ENCODE measurements at places on chromosomes 1 and 21.

DNA sequence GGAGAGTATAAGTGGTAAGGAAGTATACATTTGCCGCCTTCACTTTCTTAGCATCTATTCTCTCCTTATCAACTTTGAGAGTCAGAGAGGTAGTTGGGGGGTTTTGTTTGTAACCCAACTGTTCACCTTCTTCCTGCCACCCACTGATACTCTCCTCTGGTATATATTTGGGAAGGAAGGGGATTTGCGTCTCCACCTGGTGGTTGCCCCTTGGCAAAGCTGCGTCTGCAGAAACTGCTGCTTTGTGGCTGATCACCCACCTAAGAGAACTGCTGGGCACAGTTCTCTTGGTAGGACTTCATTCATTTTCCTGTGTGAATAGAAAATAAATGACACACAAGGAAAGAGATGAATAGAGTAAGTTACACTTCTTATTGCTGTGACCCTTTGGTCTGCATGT lies 87.0 kb downstream of the SYT14 start:
- DNase-seq, result no peak

DNA sequence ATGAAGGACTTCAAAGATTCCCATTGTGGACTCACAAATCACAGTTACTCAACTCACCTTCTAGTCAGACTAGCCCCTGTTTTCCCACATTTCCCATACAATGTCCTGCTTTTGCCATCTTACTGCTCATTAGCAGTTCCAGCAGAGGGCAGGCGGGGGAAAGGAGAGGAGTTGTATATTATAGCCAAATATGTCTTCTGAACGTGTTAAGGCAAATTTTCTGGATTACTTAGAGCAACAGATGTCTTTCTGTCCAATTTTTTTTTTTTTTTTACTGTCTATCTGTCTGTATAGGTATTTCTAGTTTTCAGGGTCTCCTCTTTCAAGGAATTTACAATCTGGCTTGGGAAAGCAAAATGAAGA lies 29.9 kb upstream of the DDAH1 start:
- DNase-seq, result no peak

GRCh38 chr1:68791800-68792199 lies 294.9 kb upstream of the DEPDC1 start:
- DNase-seq, result no peak

DNA sequence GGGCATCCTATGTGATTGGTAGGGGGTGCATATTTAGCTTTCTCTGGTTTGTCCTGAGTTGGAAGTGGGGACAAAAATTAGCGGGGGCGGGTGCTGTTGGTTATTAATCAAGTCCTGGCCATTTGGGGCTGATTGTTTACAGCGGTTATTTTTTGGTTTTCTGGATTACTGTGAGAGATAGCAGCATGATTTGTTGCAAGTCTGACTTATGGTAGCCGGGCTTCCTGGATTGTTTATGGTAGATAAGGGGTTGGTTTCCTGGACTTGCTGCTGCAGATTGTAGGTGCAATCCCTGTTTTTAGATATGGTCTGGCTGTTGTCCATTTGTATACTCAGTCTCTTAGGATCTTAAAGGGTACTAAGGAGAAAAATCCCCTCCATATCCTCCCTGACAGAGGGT lies 12.1 kb upstream of the PROK1 start:
- no peak for DNase-seq

DNA sequence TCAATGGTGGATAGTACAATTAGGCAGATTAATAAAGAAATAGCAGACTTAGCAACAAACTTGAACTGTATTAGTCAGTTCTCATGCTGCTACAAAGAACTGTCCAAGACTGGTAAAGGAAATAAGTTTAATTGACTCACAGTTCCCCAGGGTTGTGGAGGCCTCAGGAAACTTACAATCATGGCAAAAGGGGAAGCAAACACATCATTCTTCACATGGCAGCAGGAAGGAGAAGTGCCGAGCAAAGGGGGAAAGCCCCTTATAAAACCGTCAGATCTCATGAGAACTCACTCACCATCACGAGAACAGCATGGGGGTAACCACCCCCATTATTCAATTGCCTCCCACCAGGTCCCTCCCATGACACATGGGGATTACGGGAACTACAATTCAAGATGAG lies 27.1 kb upstream of the PDE4B start:
- no peak for DNase-seq

DNA sequence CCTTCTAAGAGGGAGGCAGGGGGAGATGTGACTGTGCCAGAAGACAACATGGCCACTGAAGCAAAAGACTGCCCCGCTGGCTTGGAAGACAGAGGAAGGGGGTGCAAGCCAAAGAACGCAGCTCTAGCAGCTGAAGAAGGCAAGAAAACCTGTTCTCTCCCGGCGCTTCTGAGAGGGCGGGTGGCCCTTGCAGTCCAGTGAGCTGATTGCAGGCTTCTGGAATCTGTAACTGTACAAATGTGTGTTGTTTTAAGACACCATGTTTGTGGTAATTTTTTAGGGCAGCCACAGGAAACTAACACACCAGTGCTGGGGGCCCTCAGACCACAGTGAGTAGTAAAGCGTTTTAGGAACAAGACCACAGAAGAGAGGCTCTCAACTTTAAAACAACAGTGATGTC lies 47.0 kb downstream of the CD46 start:
- no peak for DNase-seq

- DNase-seq, result no peak
Observed at GRCh38 chr1:208247696-208248095, 3.5 kb upstream of the PLXNA2 start.

DNA sequence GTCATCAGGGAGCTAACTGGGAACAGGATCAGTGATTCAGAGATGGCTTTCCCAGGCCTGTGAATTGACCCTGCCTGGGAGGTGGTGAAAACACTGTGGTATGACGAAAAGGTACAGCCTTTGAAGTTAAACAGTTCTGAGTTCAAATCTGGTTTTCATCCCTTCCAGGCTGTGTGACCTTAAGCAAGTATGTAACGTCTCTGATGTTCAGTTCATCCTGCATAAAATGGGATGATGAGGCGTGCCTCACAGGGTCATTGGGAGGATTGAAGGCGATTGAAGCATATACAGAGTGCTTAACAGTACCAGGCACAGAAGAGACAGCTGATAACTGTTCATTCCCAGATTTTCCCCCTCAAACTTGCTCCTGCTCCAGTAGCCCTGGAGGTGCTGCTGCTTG lies 11.0 kb downstream of the KCNC4 start:
- no peak for DNase-seq

- DNase-seq, result no peak
Observed at GRCh38 chr21:43965911-43966585, 46.1 kb upstream of the TRAPPC10 start.

GRCh38 chr1:53138991-53139884 lies 3.2 kb downstream of the SLC1A7 start:
- DNase-seq, result no peak

DNA sequence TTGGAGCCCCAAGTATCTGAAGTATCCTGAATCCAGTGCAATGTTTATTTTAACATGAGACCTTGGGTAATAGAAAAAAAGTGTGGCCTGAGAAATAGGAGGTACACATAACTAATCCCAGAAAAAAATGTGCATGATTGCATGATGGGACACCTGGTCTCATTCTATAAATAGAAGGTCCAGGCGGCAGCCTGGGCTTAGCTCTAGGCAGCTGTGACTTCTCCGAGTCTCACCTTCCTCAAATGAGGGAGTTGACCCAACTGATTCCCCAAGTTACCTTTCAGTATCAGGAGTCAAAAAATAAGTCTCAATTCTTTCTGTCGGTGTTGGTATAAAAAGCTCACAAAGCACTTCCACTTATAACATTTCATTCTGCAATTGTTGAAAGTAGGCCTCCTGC lies 65.9 kb upstream of the CCDC190 start:
- no peak for DNase-seq

DNA sequence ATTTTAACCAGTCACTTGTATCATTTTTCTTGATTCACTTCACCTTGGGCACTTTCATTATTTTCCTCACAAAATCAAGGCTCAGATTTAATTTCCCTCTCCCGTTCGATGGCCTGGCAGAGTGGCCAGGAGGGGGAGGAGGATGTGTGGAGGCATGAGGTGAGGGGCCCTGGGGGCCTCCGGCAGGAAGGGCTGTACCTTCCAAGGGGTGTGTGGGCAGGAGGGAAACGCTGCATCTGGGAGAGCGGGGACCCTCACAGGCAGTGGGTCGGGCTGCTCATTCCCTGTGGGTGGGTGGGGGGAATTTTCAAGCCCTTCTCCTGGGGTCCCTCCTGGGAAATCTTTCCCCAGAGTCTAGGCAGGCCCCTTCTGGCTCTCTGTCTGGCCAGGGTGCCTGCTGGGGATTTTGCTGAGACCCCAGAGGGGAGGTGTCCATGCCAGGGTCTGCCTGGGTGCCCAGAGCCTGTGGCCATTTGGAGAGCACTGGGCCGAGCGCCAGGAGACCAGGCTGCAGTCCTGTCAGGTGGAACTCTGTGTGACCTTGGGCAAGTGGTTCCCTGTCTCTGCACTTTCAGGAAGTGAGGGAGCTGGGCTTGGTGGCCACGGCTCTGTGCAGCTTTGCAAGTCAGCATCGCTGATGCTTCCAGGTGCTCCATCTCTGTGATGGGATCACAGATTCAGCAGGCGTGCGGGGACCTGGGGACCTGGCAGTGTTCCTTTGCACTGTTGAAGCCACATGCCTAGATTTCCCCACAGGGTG lies 81.9 kb upstream of the C1orf174 start:
- DNase-seq, result no peak

GRCh38 chr1:150561254-150561973 lies 12.2 kb downstream of the ADAMTSL4 start:
- no peak for DNase-seq

DNA sequence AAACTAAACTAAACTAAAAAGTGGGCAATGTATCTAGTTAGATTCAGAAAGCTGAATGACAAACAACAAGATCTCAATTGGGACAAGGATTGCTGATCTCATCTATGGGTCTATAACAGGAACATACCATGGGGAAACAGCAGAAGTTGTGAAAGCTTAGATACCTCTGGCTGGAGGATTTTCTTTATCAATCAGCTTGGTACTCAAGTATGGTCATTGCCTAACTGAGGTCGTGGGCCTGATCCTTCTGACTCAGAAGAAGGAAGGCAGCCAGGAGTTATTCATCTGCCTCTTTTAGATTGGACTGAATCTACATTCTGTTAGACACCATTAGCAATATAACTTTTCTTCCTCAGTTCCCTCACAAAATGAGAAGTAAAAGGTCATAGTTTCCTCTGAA lies 39.7 kb downstream of the DNTTIP2 start:
- DNase-seq, result no peak

- peak; percentile 89 for DNase-seq
Observed at GRCh38 chr1:210586771-210587170, 258.1 kb downstream of the HHAT start.

DNA sequence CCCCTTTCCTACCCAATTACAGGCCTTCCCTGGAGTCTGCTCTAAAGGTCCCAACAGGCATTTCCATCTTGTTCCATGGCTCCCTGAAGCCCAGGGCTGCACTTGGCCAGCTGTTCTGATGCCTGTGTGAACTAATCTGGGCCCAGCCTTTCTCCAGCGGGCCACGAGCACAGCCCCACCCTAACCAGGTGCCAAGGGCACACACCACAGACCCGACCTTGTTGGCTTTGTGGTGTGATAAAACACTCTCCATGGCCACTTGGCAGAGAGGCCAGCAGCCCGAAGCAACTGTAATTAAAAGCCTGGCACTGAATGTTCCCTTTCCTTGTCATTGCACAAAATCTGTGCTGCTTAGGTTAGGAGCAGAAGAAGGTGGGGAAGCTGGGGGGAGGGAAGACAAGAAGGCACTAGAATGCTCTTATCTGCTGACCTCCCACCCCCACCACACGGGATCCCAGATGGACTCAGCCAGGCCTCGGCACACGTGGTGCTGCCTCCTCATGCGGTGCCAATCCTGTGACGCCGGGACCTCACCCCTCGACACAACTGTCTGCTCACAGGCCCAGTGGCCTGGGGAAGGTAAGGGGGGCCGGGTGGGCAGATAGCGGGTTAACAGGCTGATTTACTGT lies 9.9 kb downstream of the HCRTR1 start:
- DNase-seq, result no peak

- no peak for DNase-seq
Observed at GRCh38 chr1:97070376-97070775, 348.8 kb downstream of the PTBP2 start.

DNA sequence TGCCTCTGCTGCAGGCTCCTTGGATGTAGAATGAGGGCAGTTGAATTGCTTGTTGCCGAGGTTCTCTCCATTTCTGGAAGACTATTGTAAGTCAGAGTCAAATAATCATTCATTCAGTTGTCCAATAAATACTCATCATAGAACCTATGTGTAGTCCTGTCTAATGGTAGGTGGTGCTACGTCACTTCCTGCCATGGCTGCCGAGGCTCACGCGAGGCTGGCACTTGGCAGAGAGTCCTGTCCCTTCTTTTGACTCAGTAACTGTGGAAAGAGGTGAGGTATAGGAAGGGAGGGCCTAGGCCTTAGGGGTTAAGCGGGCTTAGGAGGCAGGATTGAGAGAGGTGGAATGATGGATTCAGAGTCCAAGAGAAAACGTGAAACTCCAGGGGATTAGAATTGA lies 9.7 kb downstream of the ADARB1 start:
- no peak for DNase-seq

DNA sequence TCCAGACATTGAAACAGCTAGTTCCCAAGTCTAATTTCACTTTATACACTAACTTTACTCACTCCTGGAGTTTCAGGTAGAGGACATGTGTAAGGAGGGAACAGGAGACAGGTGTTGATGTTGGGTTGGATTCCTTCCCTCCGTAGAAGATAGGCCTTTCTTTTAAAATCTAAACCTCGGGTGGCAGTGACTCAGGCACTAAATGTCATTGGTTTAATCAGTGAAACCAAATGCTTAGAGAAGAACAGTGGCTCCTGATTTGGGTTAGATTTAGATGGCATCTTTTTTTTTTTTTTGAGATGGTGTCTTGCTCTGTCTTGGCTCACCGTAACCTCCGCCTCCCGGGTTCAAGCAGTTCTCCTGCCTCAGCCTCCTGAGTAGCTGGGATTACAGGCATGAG lies 7.2 kb downstream of the CAP1 start:
- no peak for DNase-seq

DNA sequence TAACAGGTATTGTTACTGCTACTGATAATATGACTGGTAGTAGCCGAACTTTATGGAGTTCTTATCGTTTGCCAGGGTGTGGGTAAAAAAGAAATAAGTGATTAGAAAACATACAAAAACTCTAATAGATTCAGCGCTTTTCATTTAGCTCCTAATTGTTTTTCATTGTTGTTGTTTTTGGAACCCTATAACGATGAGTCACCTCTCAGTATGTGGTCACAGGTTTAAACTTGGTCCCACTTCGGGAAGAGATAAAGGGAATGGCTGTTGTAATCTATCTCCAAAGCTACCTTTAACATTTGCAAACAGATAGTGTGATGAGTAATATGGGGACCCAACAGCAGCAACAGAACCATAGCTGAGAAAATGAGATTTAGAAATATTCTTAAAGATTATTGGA lies 62.7 kb upstream of the BCL10 start:
- no peak for DNase-seq
